ENCODE measurements at places on chromosomes 12 and 14. TPM values are rescaled to one million over a fixed set of nuclear protein-coding genes. Genes with fewer than 3 reads are reported as not detected.
A peak's percentile ranks its signal among the peaks of the same experiment; 100 is the strongest.

KLRF1 gene
- 7.9 TPM for total RNA-seq

DNA sequence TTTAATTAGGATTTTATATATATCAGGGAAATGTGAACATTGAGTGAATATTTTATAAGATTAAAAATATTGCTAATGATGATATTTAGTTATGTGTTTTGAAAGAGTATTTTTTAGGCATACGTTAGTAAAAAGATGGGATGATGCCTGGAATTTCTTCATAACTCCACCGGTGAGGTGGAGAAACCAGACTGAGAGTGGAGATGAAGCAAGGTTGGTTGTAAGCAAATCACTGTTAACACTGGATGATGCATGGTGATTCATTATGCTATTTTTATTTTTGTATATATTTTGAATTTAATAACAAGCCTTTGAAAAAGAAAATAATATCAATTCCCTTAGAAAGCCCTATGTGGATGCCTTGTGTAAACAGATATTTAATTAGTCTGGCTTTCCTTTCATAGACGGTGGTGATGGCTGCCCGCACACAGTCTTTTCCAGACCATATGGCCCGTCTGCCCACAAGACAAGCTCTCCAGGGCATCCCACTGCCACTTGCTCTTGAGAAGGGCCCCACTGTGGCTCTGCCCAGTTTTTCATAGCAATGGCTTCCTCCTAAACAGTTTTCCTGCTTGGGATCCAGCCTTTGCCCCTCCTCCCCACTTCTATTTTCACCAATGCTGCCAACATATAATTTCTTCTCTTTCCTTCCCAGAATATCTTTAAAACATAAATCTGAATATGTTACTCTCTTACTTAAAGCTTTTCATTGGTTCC lies 95.4 kb downstream of the HELB start:
- no peak overlapping the region for H3K4me3 ChIP-seq
- H3K36me3 ChIP-seq: no peaks in the 10 kb centered on the region
- H3K4me1 ChIP-seq: no peaks in the 10 kb centered on the region

DNA sequence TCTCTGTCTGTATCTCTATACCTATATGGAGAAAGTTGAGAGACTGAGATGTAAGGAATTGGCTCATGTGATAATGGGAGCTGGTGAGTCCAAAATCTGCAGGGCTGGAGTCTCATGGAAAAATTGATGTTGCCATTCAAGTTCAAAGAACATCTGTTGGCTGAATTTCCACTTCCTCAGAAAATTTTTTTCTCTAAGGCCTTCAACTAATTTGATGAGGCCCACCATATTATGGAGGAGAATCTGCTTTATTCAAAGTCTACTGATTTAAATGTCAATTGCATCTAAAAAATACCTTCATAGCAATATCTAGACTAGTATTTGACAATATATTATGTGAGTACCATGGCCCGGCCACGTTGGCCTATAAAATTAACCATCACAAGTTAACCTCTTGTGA lies 261.4 kb downstream of the VRK1 start:
- no peak overlapping the region for H3K4me3 ChIP-seq
- no peak overlapping the region for H3K27ac ChIP-seq
- no peaks in the 10 kb centered on the region for H3K27me3 ChIP-seq
- DNase-seq: no peak
- H3K36me3 ChIP-seq: no peaks in the 10 kb centered on the region
- H3K4me1 ChIP-seq: no peaks in the 10 kb centered on the region

ANP32D gene
- not detected for total RNA-seq

GRCh38 chr12:64086946-64087345 lies 135.2 kb downstream of the KICS2 start:
- no peaks in the 10 kb centered on the region for H3K36me3 ChIP-seq
- no peaks in the 10 kb centered on the region for H3K27me3 ChIP-seq
- no peak overlapping the region for H3K27ac ChIP-seq
- no peak for DNase-seq

FAM161B gene
- 4.1 TPM for total RNA-seq

- H3K27me3 ChIP-seq: no peaks in the 10 kb centered on the region
- no peaks in the 10 kb centered on the region for H3K4me1 ChIP-seq
- no peak overlapping the region for H3K27ac ChIP-seq
- H3K36me3 ChIP-seq: no peaks in the 10 kb centered on the region
- no peak overlapping the region for H3K4me3 ChIP-seq
- no peak for DNase-seq
Observed at GRCh38 chr14:53571641-53572328, 384.8 kb downstream of the BMP4 start.

DNA sequence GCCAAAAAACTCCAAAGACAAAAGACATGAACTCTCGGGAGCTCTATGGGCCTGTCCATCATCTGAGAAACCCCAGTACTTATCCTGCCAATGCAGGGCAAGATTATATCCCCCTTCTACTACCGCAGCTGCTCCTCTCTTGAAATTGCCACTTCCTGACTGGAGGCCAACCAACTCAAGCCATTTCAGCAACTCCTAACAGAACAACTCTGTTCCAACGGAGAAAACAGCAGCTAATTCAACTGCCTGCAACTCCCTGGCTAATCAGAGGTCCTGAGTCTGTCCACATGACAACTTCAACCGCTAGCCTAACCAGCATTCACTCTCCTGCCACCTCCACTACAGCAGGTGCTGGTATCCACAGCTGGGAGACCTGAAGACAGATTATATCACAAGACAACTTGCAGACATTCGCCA lies 24.1 kb downstream of the CEP83 start:
- H3K27ac ChIP-seq: no peak overlapping the region
- peak; percentile 25 for DNase-seq
- H3K4me3 ChIP-seq: no peak overlapping the region

GRCh38 chr12:62296001-62296400 lies 35.8 kb downstream of the USP15 start:
- H3K4me3 ChIP-seq: no peak overlapping the region
- no peak for DNase-seq
- no peaks in the 10 kb centered on the region for H3K4me1 ChIP-seq
- no peaks in the 10 kb centered on the region for H3K36me3 ChIP-seq

DNA sequence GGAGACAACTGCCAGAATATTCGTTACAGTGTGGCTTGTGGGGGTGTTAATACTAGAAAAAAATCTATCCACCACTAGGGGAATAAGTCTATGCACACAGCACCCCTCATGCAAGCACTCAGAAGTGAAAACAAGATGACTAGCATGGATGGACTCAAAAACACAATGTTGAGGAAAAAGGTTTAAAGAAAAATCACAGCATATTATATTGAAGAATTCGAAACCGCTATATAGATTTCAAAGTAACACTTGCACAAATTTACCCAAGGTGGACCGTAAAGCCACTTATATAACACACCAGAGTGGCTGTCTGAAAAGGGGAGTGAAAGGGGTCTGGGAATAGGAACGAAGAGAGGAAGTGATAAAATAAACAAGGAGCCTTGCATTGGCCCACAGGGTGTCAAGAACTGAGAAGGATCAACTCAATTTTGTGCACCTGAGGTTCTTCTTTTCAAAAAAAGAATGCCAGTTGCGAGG lies 544 bp downstream of the ABCD4 start:
- H3K27ac ChIP-seq: peak overlapping the region; percentile 89
- H3K4me1 ChIP-seq: peaks cover 28% of the 10 kb centered on the region
- H3K4me3 ChIP-seq: peak overlapping the region; percentile 92
- no peaks in the 10 kb centered on the region for H3K27me3 ChIP-seq

DNA sequence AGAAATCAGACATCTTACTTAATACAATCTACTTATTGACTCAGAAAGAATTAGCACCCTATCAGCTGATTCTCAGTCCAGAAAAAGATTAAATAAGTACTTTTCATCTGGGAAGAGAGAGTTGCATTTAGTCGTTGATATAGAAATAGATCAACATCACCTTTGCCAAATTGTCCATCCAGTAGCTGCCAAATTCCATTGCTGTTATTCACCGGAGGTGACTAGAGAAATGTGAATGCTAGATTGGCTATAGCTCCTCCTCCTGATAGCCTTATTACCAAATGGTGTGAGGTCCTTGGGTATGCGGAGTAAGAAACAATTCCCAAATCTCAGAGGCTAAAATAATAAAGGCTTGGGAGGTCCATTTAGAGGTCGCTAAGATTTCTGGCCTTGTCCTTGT lies 723.3 kb upstream of the FLRT2 start:
- DNase-seq: no peak
- H3K27ac ChIP-seq: no peak overlapping the region
- H3K36me3 ChIP-seq: no peaks in the 10 kb centered on the region
- H3K4me1 ChIP-seq: no peaks in the 10 kb centered on the region
- no peak overlapping the region for H3K4me3 ChIP-seq
- no peaks in the 10 kb centered on the region for H3K27me3 ChIP-seq

MYH7 gene
- total RNA-seq: not detected

DNA sequence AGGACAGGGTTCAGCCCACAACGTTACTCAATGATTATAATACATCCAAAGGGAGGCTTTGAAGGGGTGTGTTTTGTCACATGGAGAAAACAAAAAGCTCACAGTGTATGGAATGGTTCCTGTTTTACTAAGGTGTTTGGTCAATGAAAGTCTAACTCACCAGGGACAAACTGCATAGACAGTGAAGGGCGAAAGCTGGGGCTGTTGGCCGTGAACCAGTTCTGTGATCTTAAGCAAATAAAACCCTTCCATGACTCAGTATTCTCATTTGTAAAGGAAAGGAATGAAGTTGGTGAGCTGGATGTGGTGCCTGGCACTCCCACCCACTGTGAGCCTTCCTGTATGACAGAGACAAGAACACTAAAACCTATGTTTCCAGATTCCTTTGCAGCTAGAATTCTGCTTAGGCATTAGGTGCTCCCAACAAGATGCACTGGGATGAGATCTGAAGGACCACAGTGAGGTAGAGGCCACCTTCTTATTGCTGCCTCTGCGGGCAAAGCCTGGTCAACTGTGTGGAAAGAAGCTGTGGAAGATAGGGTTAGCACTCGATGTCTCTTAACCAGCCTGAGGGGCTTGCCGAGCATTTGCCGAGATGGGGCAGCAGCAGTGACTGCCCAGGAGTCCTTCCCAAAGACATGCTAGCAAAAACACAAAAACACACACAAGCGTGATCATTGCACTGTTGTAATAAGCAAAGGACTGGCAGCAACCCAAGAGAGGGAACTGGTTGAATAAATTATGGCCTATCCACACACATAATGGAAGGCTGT lies 48.5 kb downstream of the VCPKMT start:
- H3K27me3 ChIP-seq: no peaks in the 10 kb centered on the region
- no peak overlapping the region for H3K4me3 ChIP-seq
- H3K27ac ChIP-seq: no peak overlapping the region
- H3K36me3 ChIP-seq: no peaks in the 10 kb centered on the region
- peaks cover 30% of the 10 kb centered on the region for H3K4me1 ChIP-seq

DNA sequence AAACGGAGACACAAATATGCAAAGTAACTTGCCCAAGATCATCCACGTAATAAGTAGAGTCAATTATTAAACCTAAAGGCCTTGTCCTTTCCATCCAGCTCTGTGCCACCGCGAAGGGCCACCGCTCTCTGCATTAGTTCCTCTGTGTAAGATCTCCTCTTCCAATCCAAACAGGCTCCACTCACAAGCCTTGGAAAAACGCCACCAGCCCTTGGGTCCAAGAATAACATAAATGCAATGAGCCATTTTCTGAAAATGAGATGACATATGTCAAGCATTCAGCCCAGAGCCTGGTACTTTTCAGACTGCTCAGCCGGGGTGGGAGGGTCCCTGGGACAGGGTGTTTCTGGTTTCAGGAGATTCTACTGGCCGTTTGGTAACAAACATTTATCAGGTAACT lies 30.0 kb downstream of the DGLUCY start:
- peaks cover 76% of the 10 kb centered on the region for H3K36me3 ChIP-seq
- H3K4me1 ChIP-seq: peaks cover 17% of the 10 kb centered on the region
- DNase-seq: peak; percentile 40
- no peaks in the 10 kb centered on the region for H3K27me3 ChIP-seq
- H3K27ac ChIP-seq: peak overlapping the region; percentile 32

RAD9B gene
- total RNA-seq: 1.4 TPM

- H3K4me3 ChIP-seq: no peak overlapping the region
- DNase-seq: no peak
- no peaks in the 10 kb centered on the region for H3K36me3 ChIP-seq
Observed at GRCh38 chr12:27861428-27862167, 81.6 kb upstream of the MANSC4 start.

- DNase-seq: no peak
- no peaks in the 10 kb centered on the region for H3K27me3 ChIP-seq
- H3K4me1 ChIP-seq: no peaks in the 10 kb centered on the region
- no peaks in the 10 kb centered on the region for H3K36me3 ChIP-seq
- no peak overlapping the region for H3K4me3 ChIP-seq
Observed at GRCh38 chr12:94841177-94841576, 162.3 kb downstream of the NDUFA12 start.

DNA sequence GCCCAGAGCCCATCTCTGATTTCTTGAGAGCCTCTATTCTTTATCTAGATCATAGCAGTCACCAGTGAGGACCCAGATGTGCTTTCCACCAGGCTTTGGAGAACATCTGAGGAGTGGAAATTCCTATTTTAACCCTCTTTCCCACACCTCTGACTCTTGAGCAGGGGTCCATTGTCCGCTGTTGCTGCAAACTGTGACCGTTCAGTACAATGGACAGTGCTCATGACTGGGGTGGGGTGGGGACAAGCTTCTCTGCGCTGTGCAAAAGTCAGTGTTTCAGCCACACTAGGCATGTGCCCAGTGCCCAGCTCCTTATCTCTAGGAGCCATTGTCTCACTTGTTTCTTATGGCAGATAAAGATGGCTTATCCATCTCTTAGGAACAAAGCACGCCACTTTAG lies 16.9 kb upstream of the KRT7 start:
- no peak overlapping the region for H3K4me3 ChIP-seq
- no peaks in the 10 kb centered on the region for H3K36me3 ChIP-seq
- DNase-seq: peak; percentile 19

- H3K27me3 ChIP-seq: no peaks in the 10 kb centered on the region
- H3K36me3 ChIP-seq: no peaks in the 10 kb centered on the region
- H3K27ac ChIP-seq: no peak overlapping the region
- no peaks in the 10 kb centered on the region for H3K4me1 ChIP-seq
- DNase-seq: no peak
Observed at GRCh38 chr12:105365231-105365630, 34.7 kb downstream of the C12orf75 start.

- peaks cover 11% of the 10 kb centered on the region for H3K4me1 ChIP-seq
- no peaks in the 10 kb centered on the region for H3K36me3 ChIP-seq
- H3K27ac ChIP-seq: no peak overlapping the region
- no peak for DNase-seq
Observed at GRCh38 chr12:2325519-2325918, 272.7 kb downstream of the CACNA1C start.

DNA sequence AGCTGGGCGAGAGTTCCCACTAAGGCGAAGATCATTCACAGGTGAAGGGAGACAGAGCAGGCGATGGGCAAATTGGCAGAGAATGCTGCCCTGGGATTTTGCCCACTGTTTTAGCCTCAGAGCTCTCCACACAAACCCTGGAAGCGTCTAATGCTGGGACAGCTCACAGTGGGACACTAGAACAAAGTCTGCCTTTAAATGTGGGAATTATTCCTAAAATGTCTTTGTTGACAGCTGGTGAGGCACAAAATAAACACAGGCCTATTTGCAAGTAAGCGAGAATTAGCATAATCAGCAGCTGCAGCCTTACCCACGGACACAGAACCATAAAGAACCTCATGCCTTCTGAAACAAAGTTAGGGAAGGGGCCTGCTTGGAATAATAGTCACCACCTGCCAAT lies 824.5 kb downstream of the AACS start:
- H3K4me1 ChIP-seq: no peaks in the 10 kb centered on the region
- DNase-seq: no peak
- H3K36me3 ChIP-seq: no peaks in the 10 kb centered on the region
- H3K27ac ChIP-seq: no peak overlapping the region

Data from spleen (tissue), 13 donors.